ENCODE measurements at places on chromosomes 7 and 10. TPM values are rescaled to one million over a fixed set of nuclear protein-coding genes. Genes with fewer than 3 reads are reported as not detected.

Gene SFXN3
- 76.9 TPM for total RNA-seq

Gene CLRN3
- total RNA-seq, result not detected

Gene PAPOLB
- total RNA-seq, result not detected

Gene NPY4R2
- not detected for total RNA-seq

Gene PITX3
- not detected for total RNA-seq

Gene TDRD1
- not detected for total RNA-seq

Gene GHRHR
- not detected for total RNA-seq

Gene MMD2
- total RNA-seq, result not detected

Gene PLEKHS1
- total RNA-seq, result not detected

Gene CTAGE6
- total RNA-seq, result not detected

Gene GTF2IRD1
- 3.8 TPM for total RNA-seq

Gene EVX1
- not detected for total RNA-seq

Gene POLR2J2
- total RNA-seq, result 2.5 TPM

Data from SK-MEL-5 (cell line).